ENCODE measurements at places on chromosomes 5 and 9. TPM values are rescaled to one million over a fixed set of nuclear protein-coding genes. Genes with fewer than 3 reads are reported as not detected.

Gene RFESD
- 2.0 TPM for total RNA-seq

Gene CEP72
- 9.5 TPM for total RNA-seq

GRCh38 chr5:120604884-120605283, 140.8 kb downstream of the PRR16 start:
- DNase-seq = no peak

- DNase-seq = no peak
Measured at GRCh38 chr9:37967014-37967760, 63.3 kb upstream of the SLC25A51 start.

Gene SMIM33
- not detected for total RNA-seq

DNA sequence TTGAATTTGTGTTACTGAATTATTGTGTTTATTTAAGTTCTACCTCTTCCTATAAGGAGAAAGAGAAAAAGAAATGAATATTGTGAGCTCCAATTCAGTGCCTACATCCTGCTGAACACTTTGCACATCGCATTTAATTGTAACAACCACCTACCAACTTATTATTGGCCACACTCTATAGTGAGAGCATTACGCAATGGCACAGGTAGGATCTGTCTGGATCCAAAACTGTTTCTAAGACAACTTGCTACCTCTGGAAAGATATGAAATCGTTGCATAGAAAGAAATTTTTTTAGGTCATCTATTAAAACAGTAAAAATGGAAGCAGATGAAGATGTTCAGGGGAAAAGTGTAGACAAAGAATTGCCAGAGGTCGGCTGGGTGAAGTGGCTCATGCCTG, 227.2 kb upstream of the SNX2 start:
- DNase-seq = no peak

All from endothelial cell of umbilical vein (primary cell).